Stimulated activated CD4-positive, alpha-beta T cell treated with anti-CD3 and anti-CD28 coated beads, Interleukin-1b, Interleukin-23, amount 100 ng/mL, for 1 hour (primary cell): ENCODE measurements at places on chromosomes 3 and 15.

DNA sequence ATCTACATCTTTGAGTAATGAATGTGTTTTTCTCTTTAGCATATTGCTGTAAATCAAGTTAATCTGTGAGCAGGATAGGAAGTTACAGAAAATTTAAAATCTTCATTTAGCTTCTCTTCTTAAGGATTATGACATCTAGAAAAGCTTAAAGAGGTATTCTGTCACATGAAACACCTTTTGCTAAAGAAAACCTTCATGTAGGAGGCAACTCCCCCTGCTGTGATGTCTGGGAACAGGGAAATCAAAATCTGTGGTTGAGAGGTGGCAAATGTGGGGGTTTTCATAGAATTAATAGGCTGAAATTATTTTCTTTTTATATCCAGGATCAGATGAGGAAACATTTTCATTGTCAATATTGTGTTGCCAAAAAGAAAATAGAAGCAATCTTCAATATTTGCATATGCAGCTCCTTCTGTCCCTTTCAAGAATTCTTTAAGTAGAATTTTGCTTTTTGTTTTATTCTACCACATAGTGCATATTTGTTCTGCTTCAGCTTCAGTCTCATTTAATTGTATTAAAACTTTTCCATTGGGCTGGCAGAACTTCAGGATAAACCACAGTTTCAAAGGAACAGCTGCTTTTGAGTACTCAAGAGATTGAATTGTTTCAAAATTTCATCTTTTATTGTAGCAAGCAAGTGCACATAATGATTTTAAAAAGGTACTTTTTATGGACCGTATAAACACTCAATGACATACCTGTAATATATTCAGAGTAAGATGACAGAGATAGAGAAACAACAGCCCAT, 128.4 kb downstream of the RAP2B start:
- DNase-seq = no peak

GRCh38 chr3:167874671-167875372, 139.3 kb downstream of the SERPINI1 start:
- no peak for DNase-seq

DNA sequence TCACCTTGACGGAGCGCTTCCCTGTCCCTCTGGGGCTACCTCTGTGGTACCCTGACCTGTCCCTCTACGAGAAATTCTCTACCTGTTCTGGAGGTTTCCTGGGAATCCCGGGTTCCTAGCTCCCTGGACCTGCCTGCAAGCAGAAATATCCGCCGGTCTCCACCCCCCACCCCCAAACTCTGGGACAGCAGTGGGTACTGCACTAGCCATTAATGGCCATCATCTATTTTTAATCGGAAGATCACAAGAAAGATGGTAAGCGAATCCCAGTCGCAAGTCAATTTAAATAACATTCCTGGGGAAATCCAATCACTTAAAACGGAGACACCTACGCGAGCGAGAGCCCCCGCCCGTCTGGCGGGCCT, 429 bp upstream of the C3orf80 start:
- no peak for DNase-seq

DNA sequence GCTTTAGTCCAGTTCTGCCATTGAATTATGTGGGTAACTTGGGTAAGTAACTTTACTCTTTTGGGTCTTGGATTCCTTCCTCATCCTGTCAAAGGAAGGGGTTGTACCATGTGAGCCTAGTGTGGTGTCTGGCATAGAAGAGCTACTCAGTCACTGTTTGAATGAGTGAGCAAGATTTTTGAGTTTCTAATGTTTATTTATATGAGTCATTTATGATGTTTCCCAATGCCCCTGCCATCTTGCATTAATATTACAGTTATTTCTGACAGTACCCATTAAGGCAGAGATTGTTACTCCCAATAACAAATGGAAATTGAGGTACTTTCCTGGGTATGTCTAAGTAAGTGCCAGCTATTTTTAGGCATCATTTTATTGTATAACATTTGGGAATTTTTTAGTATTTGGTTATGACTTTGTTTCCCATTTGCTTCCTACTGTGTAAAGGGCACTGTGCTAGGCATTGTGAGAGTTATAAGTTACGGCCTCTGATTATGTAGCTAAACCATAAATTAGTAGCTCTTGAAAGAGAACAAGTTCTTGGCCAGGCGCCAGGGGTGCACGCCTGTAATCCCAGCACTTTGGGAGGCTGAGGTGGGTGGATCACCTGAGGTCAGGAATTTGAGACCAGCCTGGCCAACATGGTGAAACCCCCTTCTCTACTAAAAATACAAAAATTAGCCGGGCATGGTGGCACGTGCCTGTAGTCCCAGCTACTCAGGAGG, 23.5 kb downstream of the NR1D2 start:
- DNase-seq = no peak

GRCh38 chr15:63323798-63324563, 46.6 kb downstream of the APH1B start:
- DNase-seq = no peak

DNA sequence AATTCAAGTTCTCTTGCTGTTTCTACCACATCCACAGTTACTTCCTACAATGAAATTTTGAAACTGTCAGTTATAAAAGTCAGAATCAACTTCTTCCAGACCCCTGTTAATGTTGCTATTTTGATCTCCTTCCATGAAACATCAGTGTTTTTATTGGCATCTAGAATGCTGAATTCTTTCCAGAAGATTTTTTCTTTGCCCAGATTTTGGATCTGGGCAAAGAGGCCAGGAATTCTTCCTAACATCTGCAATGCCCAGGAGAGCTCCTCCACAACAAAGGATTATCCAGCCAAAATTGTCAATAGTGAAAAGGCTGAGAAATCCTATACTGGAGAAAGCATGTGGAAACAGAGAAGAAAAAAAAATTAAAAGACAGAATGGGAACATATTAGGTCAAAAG, 75.5 kb downstream of the SERPINI1 start:
- DNase-seq = no peak

DNA sequence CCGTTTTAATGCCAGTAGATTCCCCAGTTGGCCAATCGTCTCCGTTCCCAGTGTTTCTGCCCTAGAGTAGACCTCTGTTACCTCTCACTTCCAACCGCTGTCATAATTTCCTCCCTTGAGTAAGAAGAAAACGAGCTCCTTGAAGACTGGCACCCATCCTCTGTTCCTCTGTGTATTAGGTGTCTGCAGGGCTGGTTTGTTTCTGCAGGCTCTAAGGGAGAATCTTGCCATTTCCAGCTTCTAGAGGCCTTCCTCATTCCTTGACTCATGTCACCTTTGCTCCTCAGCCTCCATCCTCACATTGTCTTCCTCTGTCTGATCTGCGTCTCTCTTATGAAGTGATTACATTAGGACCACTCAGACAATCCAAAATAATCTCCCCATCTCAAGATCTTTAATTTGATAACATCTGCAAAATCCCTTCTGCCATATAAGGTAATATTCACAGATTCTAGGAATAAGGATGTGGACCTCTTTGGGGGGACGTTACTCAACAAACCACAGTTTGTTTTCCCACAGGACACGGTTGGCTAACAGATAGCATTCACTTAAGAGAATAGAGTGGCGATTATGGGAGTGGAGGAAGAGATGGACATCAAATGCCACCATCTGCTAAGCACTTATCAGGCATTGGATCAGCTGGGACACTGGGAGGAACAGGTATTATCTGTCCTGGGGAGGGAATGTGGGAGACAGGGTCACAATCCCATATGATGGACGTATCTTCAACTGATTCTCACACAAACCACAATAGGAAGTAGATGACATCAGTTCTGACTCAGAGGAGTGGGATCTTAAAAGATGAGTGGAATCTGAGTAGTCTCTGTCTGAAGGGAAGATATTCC, 17.1 kb downstream of the ARHGAP31 start:
- DNase-seq = no peak

GRCh38 chr3:134067531-134068161, 37.9 kb upstream of the SLCO2A1 start:
- no peak for DNase-seq

DNA sequence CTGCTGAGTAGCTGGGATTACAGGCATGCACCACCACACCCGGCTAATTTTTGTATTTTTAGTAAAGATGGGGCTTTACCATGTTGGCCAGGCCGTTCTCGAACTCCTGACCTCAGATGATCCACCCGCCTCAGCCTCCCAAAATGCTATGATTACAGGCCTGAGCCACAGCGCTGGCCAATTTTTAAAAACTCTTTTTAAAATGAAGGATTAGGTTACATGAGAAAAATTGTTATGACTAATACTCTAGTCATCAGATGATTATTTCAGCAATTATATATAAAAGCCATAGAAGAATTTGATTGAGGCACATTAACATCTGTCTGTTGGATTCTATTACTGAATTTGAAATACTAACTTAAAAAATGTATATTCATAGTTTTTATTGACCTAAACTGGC, 134.1 kb upstream of the MNS1 start:
- DNase-seq = no peak

DNA sequence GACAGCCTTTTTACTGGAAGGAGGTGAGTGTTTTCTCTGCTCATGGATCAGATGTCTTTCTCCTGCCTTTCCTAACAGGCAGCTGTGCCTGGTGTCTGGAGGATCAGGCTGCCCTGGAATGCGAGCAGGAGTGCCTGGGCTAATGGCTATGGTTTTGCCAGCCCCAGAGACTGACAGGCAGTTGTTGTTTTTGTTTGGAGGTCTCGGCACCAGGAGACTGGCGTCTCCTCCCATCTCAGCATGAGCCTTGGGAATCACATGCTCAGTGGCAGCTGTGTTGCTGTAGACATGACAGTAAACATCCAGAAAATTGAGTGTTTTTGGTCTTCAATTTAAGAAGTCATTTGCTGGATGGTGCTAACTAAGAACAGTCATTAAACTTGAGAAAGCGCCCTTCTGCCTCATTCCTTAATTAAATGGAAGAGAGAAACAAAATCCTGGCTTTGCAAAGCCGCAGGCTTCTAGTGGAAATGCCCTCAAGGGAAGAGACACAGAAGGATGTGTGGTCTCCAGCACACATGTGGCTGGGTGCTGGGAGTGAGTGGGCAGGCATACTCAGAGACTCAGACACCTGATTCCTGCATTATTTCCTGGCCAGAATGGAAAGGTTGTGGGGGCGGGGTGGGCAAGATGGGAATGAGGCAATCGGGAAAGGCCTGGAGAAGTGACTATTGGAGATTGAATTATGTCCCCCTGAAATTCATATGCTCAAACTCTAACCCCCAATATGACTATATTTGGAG, 97.0 kb upstream of the NMNAT3 start:
- no peak for DNase-seq

DNA sequence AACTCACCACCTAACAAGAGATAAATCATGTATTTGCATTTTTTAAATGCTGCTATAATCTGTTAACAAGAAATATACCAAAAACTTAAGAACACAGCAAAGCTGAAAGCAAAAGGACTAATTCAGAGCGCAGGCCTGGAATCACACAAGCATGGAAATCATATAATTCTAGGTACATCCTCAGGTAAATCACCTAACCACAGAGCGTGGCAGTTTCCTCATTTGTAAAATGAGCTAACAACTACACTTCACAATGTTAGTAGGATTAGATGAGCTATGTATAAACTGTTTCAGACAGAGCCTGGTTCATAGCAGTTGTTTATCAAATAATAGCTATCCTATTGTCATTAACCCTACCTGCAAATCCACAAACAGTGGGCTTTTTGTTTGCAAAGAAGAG, 146.4 kb downstream of the ERC2 start:
- no peak for DNase-seq

DNA sequence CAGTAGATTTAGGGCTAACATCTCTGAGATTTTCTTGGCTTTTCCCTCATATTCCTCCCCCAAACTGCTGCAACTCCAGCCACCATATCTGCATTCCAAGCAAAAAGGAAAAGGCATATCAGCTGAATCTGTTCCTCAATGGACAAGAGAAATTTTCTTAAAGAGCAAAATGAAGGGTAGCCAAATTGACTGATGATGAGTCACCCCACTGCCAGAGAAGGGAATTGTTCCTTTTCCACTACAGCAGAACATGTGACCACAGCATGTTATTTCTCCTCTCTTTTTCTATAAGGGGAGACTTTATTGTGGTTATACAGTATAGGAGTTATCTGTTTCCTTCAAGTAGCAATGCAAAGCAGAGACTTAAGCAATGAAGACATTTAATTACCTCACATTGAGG, 172.5 kb downstream of the MTHFS start:
- DNase-seq = no peak

- no peak for DNase-seq
Observed at GRCh38 chr15:71658827-71659729, 151.3 kb upstream of the NR2E3 start.

DNA sequence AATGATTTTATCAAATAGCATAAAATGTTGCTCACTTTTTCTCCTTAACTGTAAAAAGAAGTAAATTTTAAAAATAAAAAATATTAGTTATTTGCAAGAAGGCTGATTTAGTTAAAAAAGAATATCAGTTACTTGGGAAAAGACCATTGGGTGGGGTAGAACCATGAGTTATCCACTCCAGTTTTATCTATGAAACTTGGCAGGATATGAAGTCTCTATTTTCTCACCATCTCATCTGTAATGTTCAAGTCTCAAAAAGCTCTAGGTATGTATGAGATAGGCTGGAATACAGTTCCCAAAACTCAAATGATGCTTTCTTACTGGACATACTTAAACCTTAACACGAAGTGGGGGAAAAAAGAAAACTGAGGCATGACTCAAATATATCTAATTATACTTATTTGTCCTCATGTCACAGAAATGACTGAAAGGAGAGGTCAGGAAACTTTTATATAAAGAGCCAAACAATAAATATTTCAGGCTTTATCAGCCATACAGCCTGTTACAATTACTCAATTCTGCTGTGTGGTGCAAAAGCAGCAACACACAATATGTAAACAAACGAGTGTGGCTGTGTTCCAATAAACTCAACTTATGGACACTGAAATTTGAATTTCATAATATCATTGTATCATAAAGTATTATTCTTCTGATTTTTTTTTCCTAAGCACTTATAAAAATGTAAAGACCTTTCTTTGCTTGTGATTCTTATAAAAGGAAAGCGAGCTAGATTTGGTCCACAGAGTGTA, 131.8 kb downstream of the TBL1XR1 start:
- no peak for DNase-seq

DNA sequence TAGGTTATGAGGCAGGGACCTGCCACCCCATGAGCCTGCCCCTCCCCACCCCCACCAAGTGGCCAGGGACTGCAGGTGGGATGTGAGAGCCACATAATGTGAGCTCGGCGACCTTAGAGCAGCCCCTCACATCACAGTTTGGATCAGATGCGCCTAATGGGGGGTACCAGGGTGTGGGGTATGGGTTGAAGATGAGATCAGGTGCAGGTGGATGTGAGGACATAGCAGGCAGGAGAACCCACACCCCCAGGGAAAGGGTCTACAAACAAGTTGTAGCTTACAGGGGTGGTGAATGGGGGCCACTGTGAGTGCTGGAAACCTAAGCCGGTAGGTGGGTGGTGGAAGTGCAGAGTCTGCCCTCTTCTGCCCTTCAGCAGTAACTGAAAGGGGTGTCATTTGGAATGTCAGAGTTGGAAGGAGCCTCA, 94.0 kb downstream of the CORO2B start:
- no peak for DNase-seq

- DNase-seq = no peak
Observed at GRCh38 chr3:193772422-193772763, 179.4 kb downstream of the OPA1 start.

GRCh38 chr3:61526308-61526707, 35.1 kb upstream of the PTPRG start:
- no peak for DNase-seq
